Stimulated activated CD8-positive, alpha-beta memory T cell treated with anti-CD3 and anti-CD28 coated beads, Interleukin-7, amount 100 ng/mL, for 48 hours (primary cell): ENCODE measurements at places on chromosomes 2 and 18.

- no peak for DNase-seq
Measured at GRCh38 chr2:99079226-99079625, 62.3 kb upstream of the C2orf15 start.

DNA sequence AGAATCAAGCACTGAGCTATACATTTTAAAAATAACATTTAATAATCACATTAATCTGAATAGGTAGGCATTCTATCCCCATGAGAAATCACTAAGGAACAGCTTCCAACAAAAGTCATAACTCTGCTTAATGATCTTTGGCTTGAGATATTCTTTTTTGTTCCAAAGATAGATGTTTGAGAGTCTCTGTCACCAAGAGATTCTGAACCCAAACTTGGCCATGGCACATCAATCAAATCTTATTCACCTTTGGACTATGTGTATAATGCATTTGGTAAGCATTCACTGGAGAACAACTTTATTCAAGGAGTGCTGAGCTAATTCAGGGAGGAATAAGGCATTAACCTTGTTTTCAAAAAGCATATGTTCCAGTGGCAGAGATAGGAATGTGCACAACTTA, 743.3 kb downstream of the SLC4A3 start:
- no peak for DNase-seq

GRCh38 chr2:190996338-190996946, 17.5 kb downstream of the STAT1 start:
- no peak for DNase-seq

- DNase-seq: no peak
Measured at GRCh38 chr18:47987388-47987699, 56.9 kb upstream of the SMAD2 start.
